Stimulated activated CD8-positive, alpha-beta memory T cell treated with anti-CD3 and anti-CD28 coated beads, Interleukin-2, amount 100 ng/mL, for 48 hours (primary cell): ENCODE measurements at places on chromosomes 11 and 22.
A peak's percentile ranks its signal among the peaks of the same experiment; 100 is the strongest.

GRCh38 chr22:38570779-38571364, 889 bp upstream of the DMC1 start:
- DNase-seq: peak; percentile 7

GRCh38 chr11:12554122-12554521, 120.1 kb upstream of the TEAD1 start:
- DNase-seq: no peak

DNA sequence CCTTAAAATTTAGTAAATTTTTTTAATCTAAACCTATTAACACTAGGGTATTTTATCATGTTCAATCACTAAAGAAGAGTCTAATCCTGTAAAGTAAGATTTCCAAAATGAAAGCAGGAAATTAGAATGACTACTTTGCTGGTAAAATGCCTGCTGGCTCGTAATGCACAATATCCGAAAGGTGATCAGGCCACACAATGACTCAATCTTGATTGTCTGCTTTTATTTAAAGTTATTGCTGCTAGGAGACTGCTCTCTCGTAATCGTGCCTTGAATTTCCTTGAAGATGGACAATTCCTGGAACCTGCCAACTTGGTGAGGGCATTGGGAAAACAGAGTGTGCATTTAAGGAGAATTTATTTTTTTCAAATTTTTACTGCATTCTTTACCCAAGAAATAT, 1786.5 kb upstream of the RAG2 start:
- no peak for DNase-seq

GRCh38 chr11:133570376-133570775, 38.1 kb upstream of the OPCML start:
- DNase-seq: no peak
